Activated naive CD4-positive, alpha-beta T cell (primary cell): ENCODE measurements at places on chromosomes 16 and 17.

DNA sequence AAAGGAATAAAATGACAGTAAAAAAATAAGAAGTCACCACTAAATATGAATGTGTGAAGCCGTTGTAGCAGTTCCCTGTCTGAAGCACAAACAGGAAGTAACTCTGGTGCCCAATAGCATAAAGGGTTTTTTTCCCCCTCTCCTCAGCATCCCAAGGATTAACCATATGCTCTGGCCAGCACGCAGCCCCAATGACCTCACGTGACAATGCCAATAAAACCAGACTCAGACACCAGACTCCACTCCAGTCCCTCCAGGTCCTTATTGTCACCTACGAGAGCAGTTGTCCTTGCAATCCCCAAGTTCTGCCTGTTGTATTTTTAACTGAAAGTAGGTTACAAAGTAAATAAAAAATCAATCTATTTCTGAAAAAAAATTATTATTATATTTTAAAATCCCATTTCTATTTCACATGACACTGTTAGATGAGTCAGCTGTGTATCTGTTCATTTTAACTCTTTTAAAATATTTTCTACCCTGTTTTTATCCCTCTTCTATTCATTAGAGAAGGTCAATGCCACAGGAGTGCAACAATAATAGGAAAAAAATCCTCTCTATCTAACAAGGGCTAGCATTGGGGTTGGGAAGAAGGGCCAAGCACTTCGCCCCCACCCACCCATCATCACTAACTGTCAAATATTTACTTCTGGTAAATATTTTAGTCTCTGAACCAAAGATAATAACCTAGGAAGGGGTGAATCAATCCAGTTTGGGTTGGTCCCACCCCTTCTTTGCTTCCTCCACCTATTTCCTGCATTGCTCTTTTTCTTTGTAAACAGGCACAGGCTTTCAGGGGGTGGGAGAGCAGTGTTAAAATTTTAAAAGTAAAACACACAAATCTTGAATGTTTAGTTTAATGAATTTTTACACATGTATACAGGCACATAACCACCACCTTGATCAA lies 6.6 kb downstream of the PRAC1 start:
- no peak for DNase-seq

GRCh38 chr16:80570106-80570478 lies 29.3 kb downstream of the DYNLRB2 start:
- DNase-seq, result no peak

DNA sequence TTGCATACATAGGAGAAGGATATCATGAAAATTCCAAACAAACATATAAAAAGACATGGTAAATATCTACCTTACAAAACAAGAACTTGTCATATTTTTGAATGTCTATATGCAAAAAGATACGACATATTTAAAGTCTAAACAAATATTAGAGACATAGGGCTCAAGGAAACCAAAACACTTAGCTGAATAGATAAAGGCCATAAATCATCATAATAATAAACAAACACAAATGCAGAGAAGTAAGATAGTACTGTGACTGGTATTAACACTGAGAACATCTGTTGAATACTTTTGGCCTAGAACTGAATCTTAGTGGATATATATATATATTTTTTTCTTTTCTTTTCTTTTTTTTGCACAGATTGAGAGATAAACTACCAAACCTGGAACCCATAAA lies 435.8 kb downstream of the KCNJ18 start:
- no peak for DNase-seq

DNA sequence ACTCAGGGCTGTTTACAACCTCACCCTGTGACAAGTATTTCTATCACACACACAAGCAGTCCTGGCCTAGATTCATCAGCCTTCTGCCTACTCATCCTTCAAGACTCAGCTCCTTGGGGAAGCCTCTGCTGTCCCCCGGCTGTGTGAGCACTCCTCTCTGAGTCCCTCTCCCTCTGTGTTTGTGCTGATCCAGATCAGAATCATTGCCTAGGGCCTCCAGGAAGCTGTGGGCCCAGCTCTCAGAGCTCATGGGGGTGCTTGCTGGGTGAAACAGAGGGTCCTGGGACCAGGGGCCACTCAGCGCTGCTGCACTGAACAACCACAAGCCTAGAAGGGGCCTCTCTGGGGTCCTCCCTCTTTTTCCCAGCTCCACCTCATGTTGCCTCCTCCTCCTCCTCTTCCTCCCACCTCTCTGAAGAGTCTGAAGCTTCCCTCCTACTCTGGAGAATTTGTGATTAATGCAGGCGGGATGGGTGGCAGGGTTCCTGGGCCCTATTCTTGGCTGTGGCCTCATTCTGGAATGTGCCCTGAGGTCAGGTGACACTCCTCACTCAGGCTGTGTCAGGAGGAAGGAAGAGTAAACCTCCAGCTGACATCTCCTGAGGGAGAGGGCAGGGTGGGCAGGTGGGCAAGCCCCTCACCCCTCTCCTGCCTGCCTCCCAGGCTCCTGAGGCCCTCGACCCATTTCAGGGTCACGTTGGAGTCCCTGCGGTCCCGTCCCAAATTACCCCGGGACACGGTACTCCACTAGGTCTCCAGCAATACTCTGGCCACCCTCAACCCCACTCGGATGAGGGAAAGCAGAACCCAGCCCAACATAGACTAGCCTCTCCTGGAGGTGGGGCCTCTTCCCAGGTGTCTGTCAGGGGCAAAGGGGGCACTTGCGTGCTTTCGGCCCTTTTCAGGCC lies 10.1 kb downstream of the WFIKKN2 start:
- no peak for DNase-seq

DNA sequence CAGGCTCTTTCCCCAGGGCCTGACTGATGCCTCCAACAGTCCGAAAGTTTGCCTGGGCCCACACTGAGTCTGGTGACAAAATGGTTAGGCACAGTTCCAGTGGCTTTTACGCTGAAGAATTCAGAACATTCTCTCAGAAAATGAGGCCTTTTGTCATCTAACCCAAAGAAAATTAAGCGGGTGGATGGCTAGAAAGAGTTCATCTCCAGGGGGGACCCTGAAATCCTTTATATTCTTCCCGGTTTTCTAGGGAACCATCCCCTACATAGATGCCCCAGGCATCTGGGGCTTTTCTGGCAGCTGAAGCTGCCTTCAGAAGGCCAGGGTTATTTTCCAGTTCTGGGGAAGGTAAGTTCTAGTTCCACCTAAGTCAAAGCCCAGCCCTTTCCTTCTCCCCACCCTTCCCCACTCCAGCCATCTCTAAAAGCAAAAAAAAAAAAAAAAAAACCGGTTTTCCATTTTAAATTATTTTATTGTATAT lies 2.2 kb downstream of the RASD1 start:
- no peak for DNase-seq

- DNase-seq, result no peak
These were observed 8.1 kb downstream of the NDE1 start for GRCh38 chr16:15658149-15658548.

DNA sequence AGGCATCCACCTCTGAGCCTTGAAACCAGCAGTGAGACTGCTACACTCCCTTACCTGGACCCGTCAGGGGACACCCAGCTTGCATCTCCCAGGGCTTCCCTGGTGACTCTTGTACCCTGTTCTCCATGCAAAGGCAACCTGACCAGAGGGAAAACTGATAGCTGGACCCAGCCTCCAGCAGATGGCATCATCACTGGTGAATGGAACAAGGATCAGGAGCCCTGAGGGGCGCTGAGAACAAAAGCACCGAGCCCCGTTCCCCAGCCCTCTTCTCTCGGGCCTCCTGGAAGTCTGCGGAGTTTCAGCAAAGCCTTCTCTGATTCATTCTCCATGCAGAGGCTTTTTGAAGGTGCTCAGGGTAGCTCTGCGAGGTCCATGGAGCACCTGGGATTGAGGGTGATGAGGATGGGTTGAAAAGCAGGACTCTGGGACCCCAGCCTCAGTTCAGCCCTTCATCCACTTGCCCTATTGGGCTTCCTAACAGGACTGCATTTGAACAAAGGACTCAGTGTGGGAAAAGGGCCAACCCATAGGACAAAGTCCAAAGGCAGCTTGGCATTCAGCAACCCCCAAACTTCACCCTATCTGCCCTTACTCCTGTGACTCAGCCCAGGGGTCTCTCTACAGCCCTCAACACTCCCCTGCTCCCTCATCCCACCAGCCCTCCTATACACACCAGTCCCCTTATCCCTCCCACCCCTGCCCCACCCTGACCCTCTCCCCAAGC lies 45.0 kb upstream of the LHX1 start:
- DNase-seq, result no peak

GRCh38 chr17:17892009-17892408 lies 55.2 kb upstream of the SREBF1 start:
- DNase-seq, result no peak

DNA sequence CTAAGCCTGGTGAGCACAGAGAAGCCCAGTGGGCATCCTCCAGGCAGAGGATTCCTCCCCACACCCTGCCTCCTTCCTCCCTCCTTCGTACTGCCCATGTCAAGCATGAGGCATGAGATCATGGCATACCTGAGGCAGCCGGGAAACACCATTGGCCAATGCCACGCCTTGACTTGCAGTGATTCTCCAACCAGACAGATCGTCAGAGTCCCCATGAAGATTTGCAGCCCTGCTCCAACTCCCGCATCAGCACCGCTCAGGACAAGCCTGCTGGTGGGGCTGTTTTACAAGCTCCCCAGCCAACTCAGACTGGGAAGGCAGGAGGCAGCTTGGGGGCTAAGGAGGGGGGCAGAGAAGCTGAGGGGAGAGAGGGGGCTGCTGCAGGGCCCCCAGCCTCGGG lies 2.9 kb upstream of the KRT16 start:
- no peak for DNase-seq

GRCh38 chr16:16578701-16579100 lies 199.8 kb downstream of the NPIPA7 start:
- DNase-seq, result no peak
